H7 (cell line): ENCODE measurements at places on chromosomes 1 and 21. TPM values are rescaled to one million over a fixed set of nuclear protein-coding genes. Genes with fewer than 3 reads are reported as not detected.

HTR6 gene
- 0.45 and 1.9 TPM in 2 replicates for total RNA-seq

MAP1LC3C gene
- total RNA-seq = 0.76 and 1.3 TPM in 2 replicates

GREM2 gene
- 0.15 and 1.0 TPM in 2 replicates for total RNA-seq

CSMD2 gene
- 5.8 and 6.3 TPM in 2 replicates for total RNA-seq

SLC35F3 gene
- 4.6 and 7.2 TPM in 2 replicates for total RNA-seq

NBPF6 gene
- not detected in 2 replicates for total RNA-seq

SPRR2G gene
- 0.26 TPM in 1 of 2 replicates, not detected in the other for total RNA-seq

PCNX2 gene
- 43.8 and 62.7 TPM in 2 replicates for total RNA-seq

RORC gene
- total RNA-seq = 0.18 and 0.42 TPM in 2 replicates

TSPAN1 gene
- not detected in 2 replicates for total RNA-seq

NCMAP gene
- total RNA-seq = 0.10 and 0.11 TPM in 2 replicates

UMODL1 gene
- 0.73 TPM in 1 of 2 replicates, not detected in the other for total RNA-seq

KRTAP19-3 gene
- total RNA-seq = not detected in 2 replicates

AADACL4 gene
- not detected in 2 replicates for total RNA-seq

YTHDF2 gene
- total RNA-seq = 114 and 137 TPM in 2 replicates

SPRR2F gene
- total RNA-seq = not detected in 2 replicates

LINGO4 gene
- total RNA-seq = 0.07 TPM in 1 of 2 replicates, not detected in the other

RAB3B gene
- 22.4 and 29.6 TPM in 2 replicates for total RNA-seq

CYP4A11 gene
- total RNA-seq = not detected in 2 replicates

RGS4 gene
- total RNA-seq = 0.26 and 1.0 TPM in 2 replicates

PCAT6 gene
- total RNA-seq = 3.4 and 7.4 TPM in 2 replicates
